NCI-H2107 (cell line): ENCODE measurements at places on chromosomes 1 and 21.

DNA sequence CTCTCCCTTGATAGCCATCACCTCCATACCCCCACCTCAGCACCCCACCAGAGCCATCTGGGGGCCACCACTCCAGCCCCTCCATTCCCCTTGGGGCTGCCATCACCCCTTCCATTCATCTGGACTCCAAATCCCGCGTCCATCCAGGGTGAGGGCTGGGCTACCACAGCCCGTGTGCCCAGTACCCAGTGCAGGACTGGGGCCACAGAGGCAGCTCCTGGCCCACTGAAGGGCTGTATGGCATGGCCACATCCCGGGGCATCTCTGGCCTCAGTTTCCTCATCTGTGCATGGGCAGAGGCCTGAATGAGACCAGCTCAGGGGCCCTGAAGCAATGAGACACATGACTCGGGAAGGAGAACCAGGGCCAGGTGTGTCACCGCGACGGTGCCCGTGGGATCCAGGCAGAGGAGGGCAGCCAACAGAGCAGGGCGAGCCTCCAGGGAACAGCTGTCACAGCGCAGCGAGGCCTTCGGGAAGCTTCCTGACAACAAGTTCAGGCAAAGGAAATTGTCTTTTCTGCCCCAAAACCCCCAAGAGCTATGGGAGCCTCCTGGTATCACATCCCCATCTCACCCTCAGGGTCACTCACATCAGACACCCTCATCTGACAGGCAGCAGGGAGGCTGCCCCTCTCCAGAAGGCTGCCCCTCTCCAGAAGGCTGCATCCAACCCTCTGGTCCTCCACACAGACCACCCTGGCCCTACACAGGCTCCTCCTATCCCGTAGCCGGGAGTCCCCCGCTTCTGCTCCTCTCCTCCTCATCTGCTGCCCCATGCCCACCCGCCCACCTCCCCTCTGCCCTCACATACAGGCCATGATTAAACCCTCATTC is 76.3 kb downstream of the MEGF6 start:
- no peak for DNase-seq

DNA sequence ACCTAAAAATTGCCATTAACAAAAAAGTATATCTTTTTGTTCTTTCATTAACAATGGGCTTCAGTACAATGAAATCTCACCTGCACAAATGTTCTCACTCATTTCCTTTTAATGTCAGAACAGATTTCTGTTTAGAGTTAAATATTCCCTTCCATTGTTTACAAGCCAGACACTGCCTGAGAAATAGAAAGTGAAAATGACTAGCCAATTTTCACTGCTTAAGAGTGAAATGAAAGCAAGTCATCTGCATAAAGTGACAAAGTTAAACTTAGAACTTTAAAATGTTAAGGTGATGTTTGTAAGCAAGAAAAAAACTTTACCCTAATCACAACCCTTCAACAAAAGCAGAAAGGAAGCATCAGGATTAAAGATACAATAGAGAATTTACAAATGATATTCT is 27.5 kb downstream of the COA6 start:
- no peak for DNase-seq

- DNase-seq, result no peak
Measured at GRCh38 chr1:103283841-103284669, 175.7 kb upstream of the COL11A1 start.

DNA sequence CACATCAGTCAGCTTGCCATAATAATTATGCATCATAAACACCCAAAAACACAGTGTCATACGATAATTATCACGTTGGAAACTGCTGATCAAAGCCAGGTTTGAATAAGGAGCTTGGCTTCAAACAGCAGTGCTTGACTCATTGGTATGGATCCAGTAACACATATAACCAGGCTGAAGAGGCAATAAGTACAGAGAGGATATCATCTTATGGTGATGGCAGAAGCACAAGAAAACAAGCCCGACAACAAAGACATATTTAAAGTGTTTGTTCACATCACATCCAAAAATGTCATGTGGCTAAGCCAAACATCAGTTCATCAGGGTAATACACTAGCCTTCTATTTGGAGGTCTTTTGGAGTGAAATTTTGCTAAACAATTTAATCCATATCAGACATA is 389.7 kb downstream of the NCAM2 start:
- DNase-seq, result no peak

- no peak for DNase-seq
Measured at GRCh38 chr1:164937291-164937690, 378.3 kb downstream of the PBX1 start.

DNA sequence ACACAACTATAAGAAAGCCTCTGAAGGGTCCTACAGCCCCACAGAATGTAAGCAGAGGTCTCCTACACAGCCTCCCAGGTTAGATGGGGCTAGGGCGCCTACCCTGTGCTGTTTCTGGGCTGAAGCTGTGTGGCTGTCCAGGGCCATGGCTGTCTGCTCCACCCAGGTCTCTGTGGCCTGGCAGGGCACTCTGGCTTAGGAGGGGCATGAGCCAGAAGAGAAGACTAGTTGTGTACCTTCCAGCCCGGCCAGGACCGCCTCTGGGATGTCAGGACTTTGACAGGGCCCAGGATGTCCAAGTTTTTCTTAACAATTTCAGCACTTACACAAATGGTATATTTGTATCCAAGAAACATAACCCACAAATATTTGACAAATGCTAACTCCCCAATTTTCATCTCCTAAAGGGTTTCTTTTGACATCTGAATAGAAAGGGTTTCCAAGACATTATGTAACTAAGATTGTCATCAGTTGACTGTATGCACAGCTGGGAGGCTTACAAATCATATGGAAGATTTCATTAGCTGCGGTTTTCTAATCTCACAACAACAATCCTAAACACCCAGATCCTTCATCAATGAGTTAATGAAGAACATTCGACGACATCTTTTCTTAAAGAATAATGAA is 80.5 kb downstream of the HSF2BP start:
- no peak for DNase-seq

GRCh38 chr1:42793824-42794223 is 9.0 kb downstream of the TMEM269 start:
- no peak for DNase-seq

DNA sequence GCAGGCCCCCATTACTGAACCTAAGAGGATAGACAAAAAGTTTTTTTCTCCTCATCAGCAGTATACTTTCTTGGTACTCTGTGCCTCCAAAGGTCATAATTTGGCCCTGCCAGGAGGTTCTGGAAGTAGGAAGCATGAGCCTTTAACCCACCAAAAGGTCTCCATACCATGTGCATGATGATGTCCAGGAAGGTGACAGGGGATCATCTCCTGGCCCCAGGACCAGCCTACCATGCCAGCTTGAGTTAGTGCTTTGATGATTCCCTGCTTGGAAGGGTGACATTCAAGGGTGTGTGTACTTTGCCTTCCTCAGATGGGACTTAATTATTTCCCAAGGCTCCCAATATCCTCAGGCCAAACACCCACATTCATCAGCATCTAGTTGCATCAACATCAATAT is 6.3 kb upstream of the SPRR1A start:
- no peak for DNase-seq

DNA sequence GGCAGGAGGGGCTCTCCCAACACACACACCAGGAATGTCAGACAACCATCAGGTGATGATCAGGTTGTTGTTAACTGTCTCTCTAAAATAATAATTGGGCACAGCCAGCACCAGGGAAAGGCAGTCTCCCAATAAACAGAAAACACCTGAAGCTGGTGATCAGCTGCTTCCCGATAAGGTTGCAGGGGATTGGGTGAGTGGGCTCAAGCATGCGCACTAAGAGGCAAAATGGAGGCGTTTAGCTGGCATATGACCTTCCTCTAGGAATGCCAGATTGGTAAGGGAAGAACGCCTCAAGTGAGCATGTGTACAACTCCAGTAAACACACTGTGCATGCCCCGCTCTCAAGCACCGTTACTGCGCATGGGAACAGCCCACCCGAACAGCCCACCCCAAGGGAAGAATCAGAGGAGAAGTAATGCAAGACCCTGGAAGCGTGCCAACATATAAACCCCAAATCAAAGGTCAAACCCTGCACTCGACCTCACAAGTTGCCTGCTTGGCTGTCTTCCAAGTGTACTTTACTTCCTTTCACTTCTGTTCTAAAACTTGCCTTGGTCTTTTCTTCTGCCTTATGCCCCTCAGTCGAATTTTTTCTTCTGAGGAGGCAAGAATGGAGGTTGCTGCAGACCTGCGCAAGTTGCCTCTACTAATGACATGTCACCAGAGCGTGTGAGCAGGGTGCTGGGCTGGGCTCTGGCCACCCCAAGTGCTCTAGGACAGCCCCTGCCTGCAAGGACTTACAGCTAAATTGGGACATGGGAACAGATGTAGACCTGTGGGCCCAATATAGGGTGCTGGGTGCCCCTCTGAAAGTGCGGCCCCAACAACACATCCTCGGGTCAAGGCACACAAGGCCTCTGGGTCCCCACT is 200.8 kb downstream of the RHOU start:
- no peak for DNase-seq

DNA sequence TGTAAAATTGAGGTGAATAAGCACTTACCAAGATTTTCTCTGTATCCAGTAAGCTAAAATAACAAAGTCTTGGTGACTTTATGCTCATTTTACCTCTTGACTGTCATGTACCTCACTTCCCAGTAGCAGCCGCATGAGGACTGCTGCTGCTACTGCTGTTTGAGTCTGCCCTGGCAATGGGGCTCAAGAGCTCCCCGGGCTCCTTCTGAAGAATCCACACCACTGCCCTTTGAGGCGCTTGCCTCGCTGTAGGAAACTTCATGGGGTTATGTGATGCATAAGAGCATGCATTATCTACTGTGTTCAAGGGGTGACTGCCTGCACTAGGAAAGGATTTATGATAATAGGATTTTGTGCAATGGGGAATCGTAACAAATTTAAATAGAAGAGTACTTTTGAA is 113.5 kb downstream of the NTNG1 start:
- DNase-seq, result no peak

DNA sequence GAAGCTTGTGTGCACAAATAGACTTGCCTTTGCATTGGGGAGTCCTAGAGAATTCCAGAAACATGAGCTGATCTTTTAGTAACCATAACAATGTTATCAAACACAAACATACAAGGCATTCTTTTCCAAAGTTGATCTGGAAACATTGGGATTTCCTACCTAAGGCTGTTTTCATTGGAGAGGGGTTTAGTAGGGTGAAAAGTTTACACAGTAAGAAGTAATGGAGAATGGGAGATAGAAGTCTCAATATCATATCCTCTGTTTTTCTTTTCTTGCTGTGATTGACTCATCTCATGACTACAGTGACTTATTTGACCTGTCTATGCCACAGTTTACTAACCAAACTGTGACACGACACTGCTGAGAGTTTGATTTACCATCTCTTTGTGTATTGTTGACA is 65.6 kb upstream of the PLA2G4A start:
- DNase-seq, result no peak

GRCh38 chr21:46160907-46161632 is 5.7 kb upstream of the FTCD start:
- DNase-seq, result no peak

GRCh38 chr21:22575165-22575584 is 1577.0 kb downstream of the NCAM2 start:
- no peak for DNase-seq

DNA sequence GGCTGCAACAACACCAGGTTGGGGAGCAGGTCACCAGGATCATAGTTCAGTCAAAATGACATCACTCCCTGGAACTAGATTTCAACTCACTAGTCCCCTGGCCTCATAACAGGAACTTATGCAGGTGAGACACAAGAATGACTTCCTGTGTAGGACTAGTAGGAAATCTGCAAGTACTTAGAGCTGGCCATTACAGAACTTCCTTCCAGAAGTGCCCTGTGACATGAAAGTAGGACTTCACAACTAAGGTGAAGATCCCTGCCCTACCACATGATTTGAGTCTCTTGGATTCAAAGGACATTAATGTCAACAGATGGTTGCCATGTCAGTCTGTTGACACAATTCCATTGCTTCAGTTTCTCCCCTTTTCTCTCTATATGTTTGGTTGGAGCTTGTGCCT is 223.1 kb downstream of the RPS6KC1 start:
- no peak for DNase-seq

GRCh38 chr1:170284951-170285350 is 139.2 kb downstream of the NTMT2 start:
- DNase-seq, result no peak

- DNase-seq, result no peak
Measured at GRCh38 chr1:119718972-119719371, 7.2 kb downstream of the PHGDH start.

DNA sequence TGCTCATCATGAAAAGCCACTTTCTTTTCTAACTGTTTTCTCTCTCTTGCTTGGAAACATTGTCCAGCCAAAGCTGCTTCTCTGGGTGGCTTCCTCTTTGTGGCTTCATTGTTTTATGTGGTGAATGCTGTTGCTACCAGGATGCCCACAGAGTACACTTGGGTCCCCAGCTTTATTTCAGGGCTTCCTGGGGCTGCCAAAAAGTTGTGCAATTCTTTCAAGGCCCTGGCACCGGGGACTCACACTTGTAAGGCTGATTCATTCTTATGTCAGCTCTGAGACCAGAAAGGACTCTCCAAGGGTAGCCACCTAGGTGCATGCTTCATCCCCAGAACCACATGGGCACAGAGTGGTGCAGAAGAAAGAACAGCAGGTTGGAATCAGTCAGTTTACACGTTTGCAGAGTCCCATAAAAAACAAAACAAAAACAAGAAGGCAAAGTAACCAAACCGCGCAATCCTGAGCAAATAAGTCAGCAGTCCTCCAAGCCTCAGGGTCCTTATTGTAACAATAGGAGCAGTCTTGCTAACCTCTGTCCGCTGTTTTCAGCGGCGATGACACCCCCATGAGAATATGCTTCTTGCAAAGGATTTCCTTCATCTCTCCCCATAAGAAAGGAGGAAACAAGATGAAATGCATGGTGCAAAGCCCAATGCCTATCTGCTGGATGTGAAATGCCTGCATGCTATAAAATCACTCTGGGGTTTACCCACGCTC is 89.9 kb upstream of the SSX2IP start:
- no peak for DNase-seq

DNA sequence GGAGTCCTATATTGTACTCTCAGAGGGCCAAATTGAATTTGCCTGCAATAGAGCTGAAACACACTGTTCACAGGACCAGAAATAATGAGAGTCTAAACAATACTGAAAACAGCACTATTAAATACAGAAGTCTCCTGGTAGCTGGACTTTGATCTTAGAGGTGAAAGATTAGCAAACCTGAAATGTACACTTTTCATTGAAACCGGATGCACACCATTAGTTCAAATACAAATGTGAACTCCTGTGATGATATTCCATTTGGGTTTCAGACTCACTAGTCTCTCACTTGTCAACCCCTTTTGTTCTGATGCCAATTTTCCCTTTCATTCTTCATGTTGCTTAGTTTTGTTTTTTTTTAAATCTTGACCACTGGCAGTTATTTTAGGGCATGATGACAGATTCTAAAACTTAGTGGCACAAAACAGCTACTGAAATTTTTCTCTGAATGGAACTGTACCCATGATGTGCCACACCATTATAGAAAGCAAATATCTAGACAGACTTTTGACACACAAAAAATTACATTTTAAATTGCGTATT is 5.9 kb upstream of the TNFSF4 start:
- no peak for DNase-seq

GRCh38 chr1:185734929-185735700 is 924 bp downstream of the HMCN1 start:
- DNase-seq, result no peak

- DNase-seq, result no peak
Measured at GRCh38 chr1:184049836-184050468, 1.6 kb upstream of the TSEN15 start.
